ENCODE measurements at places on chromosomes 2 and 18.
A peak's percentile ranks its signal among the peaks of the same experiment; 100 is the strongest.

DNA sequence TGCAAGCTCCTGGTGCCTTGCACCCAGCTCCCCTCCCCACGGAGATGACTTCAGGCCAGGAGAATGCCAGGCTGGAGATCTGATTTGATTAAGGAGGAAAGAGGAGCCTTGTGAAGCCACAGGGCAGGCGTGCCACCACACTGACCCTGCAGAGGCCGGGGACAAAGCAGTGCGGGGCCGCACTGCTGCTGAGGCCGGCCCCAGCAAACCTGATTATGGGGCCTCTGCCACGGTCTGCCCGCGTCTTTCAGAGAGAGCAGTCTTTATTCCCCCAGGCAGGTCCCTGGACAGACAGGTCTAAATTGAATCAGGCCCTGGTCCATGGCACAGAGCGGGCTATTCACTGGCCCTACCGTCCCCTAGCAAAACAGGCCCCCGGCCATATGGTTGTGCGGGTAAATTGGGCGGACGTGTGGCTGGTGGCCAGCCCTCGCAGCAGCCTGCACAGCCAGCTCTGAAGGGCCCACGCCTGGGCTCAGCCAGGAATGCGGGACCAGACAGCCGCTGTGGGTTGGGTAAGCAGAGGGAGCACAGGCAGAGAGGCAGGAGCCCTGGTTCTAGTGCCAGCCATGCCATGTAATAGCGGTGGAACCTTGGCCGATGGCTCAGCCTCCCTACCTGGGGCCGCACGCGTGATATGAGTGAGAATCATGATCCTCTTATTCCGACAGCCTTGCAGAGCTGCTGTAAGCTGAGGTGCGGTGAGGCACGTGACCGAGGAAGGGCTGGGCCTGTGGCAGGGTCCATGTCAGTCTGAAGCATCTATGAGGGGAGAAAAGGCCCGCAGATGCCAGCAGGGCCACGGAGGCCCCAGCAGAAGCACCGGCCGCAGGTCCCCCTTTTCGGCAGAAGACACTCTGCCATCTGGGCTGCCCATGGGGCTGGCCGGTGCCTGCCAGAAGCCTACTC, 97.3 kb upstream of the MYCN start:
- DNase-seq = no peak

DNA sequence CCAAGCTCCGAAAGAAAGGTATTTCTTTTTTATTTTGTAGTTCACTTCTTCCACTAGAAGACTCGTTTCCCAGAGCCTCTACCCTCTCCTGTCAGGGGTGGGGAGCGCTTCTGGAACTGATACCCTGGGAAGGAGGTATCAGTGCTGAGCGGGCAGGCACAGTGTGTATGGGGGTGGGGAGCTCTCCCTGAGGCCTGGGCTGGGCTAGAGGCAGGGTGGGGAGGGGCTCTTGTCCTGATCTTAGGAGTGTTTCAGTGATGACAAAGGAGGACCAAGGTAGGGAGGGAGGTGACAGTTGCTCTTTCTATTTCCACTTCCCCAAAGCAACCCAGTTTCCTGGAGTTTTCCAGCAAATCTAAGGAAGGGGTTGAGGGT, 65.4 kb downstream of the ARHGAP25 start:
- DNase-seq = no peak

- no peak for DNase-seq
These were observed 90.6 kb upstream of the UXS1 start for GRCh38 chr2:106284691-106285202.

- no peak for DNase-seq
These were observed 97.6 kb downstream of the EPB41L5 start for GRCh38 chr2:120110507-120110906.

DNA sequence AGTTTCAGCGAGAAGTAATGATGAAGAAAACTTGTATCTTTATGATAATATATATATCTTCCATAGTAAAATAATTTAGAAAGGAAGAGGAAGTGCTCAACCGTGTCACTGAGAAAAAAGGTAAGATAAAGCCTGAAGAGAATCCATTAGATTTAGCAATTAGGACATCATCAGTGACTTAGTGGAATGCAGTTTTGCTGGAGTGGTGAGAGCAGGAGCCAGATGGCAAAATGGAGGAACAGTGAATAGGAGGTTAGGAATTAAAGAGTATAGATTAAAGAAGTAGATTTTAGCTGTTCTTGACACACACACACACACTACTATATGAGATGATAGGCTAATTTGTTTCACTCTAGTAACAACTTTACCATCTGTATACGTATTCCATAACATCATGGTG, 157.1 kb upstream of the EPC2 start:
- DNase-seq = no peak

DNA sequence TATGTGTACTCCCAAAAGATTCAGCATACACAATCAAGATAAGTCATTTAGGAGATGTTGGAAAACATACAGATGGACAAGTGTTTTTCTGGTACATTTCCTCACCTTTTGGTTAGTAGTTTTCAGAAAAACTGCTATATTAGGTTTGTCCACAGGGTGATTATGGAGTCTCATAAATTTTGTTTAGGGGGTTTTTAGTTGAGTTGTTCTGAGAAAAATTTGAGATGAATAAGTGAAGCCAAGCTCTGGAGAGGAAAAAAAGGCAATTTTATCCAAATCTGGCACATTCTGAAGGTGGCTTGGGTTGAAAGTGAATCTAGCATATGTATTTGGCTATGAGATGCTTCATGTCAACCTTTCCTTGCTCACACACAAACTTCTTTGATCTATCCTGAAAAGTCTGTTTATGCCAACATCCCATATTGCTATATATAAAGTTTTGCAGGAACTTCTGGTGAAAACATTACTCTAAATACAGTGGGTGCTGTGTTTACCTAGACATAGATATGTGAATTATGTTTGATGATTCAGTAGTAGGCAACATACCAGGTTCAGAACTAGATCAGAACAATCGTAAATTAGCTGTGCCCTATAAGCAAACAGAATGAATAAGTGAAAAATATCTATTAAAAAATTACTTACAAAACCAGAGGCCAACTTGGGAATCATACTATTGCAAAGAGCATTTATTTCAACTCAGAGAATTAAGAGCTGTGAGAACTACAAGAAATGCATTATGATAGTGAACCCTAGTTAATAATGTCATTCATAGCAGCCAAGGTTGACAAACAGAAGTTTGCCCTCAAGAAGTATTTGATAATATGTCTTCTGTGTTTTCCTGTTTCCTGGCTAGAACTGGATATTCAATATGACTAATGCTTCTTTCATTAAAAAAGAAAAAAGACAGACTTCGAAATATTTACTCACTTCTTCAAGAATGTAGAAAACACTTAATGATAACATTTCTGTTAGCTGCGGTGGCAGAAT, 552.0 kb downstream of the IRS1 start:
- no peak for DNase-seq

GRCh38 chr2:44040365-44040764, 44.6 kb upstream of the LRPPRC start:
- DNase-seq = no peak

- DNase-seq = no peak
These were observed 352.5 kb upstream of the ZNF521 start for GRCh38 chr18:25704494-25704893.

DNA sequence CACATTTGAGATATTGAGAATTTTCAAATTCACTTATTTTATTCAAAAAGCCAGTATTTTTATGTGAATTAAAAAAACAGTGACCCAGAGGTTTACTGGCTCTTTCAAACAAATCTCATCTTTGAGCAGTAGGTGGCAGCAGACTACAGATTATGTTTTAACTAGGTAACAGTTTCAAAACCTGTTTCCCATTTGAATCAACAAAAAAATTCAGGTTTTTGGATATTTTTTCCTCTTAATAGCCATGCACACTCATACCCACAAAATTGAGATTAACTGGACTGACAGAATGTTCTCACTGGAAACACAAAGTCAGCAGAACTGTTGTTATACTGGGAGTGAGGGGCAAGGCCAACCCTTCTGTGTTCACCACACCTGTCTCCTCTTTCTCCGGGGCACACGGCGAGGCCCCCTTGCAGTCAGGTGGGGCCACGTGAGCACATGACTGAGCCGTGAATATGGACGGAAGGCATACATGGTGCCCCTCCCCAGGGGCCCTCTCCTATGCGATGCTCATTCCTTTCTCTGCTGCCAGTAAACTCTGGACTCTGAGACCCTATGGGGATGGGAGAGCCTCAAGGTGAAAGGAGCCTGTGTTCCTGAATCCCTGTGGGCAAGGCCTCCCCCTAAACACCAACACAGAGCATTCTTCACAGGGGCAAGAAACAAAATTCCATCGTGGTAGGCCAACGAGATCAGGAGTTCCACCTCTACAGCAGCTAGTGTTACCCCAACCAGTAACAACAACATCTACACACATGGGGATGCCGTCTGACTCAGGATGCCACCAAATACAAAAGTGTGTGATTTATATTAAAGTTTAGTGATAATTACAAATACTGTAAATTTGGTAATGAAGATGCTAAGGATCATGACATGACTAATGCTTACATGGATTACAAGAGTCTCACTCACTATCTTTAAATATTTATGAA, 80.4 kb downstream of the LPIN2 start:
- peak; percentile 22 for DNase-seq

GRCh38 chr2:1940679-1941078, 196.4 kb upstream of the PXDN start:
- DNase-seq = no peak

- no peak for DNase-seq
These were observed 31.4 kb downstream of the POLR1A start for GRCh38 chr2:86074256-86074655.

GRCh38 chr2:209564816-209565215, 141.0 kb downstream of the MAP2 start:
- DNase-seq = no peak

GRCh38 chr2:53208815-53209214, 558.8 kb upstream of the CHAC2 start:
- DNase-seq = no peak

DNA sequence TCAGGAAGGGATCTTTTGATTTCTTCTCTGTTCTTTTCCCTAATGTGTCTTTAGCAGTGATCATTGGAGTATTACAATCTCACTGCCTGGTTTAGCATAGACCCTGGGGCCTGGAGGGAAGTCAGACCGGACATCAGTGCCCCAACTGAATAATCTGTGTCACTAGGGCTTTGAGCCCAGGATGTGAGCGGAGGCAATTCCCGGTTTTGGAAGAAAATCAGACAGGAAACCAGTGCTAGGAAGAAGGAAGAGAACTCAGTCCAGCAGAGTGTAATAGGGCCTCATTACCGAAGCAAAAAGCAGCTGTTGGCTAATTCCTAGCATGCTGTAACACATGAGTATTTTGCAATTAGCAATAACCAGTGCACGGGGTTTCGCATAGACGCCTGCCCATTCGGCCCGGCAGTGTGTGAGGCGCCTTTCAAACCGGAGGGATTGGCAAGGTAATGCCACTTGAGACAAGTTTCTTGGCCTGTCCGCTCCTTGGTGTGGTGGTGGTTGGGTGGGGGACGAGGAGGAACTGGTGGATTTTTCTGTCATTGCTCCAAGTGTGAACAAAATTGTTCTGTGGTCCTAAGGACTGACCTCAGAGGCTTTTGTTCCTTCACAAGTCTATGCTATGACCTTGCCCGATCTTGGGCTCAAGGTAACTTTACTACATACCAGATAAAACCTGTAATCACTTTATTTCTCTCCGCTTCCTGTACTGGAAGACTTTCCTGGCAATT, 2.8 kb downstream of the FOSL2 start:
- no peak for DNase-seq

DNA sequence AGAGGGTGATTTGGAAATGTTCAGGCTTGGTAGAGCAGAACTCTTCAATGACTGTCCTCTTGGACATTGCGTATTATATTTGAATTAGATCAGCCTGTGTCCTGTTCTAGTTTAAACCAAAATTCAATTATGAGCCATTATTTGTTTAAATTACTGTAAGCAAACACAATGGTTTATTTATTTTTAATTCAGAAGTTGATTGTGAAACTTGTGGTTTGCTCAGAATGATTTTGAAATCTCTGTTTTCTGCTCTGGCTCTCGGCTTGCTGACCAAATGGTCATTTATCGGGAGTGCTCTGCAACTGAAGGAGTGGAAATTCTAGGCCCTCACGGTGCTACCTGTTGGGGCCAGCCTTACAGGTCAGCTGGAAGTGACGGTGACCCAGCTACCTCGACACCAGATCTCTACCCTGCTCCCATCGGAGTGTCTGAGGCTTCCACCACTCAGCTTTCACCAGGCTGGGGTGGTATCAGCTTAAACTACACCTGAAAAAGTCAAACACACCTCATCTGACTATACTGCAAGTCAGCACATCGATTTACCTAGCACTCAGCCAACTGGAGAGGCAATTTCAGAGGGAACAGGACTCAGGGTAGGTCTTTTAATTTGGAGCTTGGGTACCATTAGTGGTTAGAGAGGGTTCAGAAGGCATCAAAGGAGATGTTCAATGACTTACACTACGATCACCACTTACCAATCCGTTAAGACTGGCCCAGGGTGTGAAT, 36.8 kb upstream of the GPD2 start:
- DNase-seq = no peak

- DNase-seq = no peak
These were observed 198.6 kb downstream of the CAMKMT start for GRCh38 chr2:44560352-44560751.

DNA sequence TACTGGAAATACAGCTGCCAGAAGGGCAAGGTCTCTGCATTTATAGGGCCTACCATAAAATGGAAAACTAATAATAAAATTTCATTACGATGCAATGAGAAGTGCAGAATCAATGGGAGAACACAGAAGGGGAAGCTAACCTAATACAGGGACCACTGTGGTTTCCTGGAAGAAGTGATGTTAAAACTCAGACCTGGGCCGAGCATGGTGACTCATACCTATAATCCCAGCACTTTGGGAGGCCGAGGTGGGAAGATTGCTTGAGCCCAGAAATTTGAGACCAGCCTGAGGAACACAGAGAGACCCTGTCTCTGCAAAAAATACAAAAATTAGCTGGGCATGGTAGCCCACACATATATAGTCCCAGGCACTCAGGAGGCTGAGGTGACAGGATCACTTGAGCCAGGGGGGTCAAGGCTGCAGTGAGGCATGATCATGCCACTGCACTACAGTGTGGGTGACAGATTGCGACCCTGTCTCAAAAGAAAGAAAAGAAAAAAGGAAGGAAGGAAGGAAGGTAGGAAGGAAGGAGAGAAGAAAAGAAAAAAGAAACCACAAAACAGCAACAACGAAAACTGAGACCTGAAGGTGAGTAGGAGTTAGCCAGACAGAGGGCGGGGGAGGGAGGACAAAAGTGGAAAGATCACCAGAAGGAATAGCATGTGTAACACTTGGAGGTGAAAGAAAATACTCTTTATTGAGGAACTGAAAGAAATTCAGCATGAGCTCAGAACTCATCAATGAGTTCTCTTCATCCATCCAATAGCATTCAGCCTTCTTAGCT, 58.3 kb upstream of the DTNA start:
- DNase-seq = no peak

GRCh38 chr2:29322011-29322410, 206.8 kb downstream of the CLIP4 start:
- no peak for DNase-seq

DNA sequence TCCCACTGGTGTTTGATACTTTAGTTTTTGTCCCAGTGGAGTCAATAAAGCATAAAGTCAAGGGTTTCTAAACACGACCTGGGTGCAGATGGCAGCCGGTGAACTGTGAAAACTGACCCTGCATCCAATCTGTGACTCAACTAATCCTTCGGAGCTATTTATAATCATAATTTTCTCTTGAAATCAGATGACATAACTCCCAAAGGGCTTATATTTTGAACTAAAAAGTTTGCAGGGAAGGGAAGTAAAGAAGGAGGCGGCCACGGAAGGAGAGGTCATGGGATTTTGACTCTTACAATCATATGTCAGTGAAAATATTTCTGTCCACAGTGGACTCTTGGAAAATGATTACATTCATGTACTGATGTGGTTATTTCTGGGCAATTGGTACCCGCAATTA, 178.5 kb downstream of the PDE1A start:
- DNase-seq = no peak
